ENCODE measurements at places on chromosomes 6 and 20.

DNA sequence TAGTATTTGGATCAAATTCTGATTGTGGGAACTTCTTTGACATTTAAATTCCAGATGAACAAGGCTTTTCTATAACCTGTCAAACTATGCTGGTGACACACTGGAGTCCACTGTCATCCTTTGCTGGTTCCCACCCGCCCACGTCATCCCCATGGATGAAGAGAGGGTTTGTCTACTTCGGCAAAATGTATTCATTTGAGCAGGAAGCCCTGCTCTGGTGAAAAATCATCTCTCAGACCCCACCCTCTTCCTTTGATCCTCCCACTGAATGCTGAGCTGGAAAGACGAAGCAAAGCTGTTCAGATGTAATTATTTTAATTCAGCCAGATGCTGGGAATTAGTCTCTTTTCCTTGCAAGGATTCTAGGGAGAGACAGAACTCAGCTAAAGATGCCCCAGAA is 50.5 kb downstream of the CPNE5 start:
- no peak for DNase-seq

GRCh38 chr20:17987988-17988387 is 19.2 kb downstream of the MGME1 start:
- no peak for DNase-seq

DNA sequence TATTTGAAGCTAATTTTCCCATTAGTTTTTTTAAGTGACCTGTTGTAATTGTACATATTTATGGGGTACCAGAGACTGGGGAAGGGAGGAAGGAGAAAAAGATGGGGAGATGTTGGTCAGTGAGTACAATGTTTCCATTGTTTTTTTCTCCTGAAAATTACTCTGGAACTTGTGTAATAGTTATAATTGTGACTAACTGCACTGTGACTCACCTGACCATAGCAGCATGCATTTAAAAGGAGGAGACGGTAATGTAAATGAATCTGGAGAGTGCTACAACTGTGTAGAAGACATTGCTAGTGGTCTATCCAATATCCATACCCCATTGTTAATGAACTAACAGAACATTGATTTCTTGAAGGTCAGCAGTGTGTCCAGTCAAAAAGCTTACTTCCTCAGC is 133.4 kb downstream of the RFPL4B start:
- DNase-seq: no peak

DNA sequence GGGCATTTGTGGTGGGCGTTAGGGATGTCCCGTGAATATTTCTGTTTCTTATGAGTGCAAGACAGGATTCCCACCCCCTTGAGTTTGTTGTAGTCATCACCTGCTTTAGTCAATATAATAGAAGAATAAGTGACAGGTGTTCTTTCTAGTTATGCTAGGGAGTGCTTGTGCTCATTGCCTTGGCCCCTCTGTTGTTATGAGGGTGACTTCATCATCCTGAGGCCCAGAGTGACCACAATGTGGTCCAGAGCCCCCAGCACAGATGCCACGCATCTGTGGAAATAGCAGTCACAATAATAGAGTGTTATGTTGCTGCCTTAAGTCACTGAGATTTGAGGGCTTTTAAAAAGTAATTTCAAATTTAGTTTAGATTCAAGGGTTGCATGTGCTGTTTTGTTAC is 42.4 kb downstream of the GGTLC1 start:
- no peak for DNase-seq

GRCh38 chr6:90219209-90219985 is 77.2 kb downstream of the BACH2 start:
- no peak for DNase-seq

- DNase-seq: no peak
Observed at GRCh38 chr20:57879779-57880570, 170.2 kb upstream of the PMEPA1 start.

DNA sequence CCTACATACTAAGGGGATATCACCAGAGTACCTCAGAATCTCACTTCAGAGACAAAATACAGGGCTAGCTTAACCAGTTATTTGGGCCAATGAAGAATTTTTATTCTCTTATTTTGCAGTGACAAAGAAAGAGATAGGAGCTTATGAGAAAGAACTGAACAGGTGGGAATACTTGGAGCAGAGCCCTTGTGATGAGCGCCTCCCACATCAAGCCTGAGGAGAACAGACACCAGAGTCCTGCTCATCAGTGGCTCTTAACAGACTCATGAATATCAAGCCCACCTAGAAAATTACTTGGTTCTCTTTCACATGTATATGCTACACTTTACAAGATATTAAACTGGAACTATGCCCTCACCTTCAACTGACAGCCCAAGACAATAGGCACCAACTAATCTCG is 99.0 kb downstream of the FAXC start:
- no peak for DNase-seq

GRCh38 chr6:136464148-136464547 is 86.1 kb downstream of the MAP7 start:
- no peak for DNase-seq

DNA sequence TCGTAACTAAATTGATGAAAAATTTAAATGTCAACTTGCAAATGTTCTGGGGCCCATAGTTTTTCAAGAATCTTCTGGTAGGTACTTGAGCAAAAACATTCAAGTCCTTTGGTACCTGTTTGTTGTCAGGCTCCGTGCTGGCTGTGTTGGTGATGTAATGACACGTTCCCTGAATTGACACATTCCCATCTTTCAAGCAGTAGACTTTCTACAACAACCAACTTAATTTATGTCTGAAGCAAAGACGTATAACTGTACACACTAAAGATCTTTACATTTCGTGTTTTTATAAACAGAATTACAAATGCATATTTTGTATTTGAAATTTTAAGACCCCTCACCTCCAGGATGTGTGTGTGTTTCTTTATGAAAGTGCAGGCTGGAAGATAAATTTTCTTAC is 49.5 kb downstream of the NCOA3 start:
- no peak for DNase-seq

GRCh38 chr20:44195605-44196004 is 8.6 kb upstream of the JPH2 start:
- no peak for DNase-seq

DNA sequence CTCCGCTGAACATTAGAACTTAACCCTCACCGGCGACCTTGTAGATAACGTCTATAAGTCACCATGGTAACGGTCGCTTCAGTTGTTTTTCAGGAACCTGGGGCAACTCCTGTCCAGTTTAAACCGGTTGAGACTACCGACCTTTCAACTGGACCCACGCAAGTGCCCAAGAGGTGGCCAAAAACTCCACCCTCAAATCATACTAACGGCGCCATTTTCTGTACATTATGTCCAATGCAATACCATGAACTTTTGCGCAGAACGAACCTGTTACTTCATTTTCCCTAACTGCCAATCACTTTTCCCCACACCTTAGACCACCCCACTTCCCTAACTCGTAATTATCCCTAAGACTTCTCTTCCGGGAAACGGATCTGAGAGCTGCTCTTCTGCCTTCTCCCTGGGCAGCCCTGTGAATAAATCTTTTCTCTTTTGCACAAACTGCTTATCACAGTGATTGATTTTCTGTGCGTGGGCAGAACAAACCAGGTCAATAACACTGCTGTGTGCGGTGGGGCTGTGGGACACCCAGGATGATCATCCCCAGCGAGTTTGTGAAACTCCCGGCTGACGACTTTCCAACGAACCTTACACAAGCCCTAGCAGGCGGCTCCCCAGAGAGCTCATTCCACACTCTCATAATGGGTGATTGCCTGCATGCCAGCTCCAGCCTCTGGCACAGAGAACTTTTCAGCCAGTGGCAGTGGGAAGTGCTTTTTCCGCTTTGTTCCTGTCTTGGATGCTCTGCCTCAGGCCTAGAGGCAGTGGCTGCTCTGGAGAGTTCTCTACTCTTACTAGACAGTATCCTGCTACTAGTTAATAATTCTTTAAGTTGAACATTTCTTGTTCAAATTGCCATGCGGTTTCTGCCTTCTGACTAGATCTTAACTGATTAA is 28.6 kb downstream of the GPX5 start:
- peak; percentile 28 for DNase-seq

DNA sequence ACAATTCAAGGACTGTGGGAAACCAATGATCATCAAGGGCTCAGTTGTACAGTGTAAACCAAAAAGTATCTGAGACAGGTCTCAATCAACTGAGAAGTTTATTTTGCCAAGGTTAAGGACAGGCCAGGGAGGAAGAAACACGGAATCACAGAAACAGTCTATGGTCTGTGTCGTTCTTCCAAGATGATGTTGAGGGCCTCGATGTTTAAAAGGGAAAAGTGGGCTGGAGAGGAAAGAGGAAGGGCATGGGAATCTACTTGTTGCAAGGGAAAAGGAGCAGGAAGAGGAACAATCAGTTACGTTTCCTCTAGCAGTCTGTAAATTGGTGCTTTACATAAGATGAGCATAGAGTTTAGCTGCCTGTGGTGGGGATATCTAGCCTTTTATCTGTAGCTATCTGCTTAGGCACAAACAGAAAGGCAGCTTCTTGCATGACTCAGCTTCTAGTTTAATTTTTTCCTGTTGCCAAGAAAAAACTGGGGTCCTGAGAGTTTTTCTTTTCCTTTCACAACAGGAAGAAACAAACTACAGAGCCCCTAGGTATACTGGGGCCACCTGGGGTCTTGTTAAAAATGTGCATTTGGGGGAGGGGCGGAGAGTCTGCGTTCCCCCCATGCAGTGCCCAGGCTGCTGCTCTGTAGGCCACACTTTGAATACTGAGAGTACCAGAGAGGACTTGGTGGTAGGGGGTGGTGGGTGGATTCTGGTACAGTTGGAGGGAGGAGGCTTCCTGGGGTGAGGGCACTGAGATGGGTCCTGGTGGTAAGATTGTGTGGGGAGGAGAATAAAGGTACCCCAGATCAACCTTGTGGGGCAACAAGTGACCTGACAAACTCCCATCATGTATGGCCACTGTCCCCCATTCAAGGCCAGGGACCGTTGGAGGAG is 35.3 kb upstream of the EZR start:
- DNase-seq: no peak

GRCh38 chr6:129186988-129187387 is 304.1 kb downstream of the LAMA2 start:
- DNase-seq: no peak

DNA sequence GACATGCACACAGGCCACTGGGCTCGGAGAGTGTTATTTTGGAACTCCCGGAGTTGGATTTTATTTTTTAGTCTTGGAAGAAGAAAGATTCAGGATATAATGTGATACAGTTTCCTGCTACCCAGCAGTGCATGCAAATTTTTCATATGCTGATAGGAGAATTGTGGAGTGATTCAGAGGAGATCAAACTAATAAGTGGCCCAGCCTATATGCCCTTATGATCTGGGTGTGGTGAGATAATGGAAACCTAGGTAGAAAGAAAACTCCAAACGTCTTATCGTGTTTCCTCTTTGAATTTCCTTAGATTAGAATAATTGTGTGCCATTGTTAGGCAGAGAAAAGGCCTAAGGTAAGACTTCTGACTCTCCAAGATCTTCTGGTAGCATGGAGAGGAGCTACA is 401.2 kb upstream of the BTBD3 start:
- DNase-seq: no peak

- peak; percentile 30 for DNase-seq
Observed at GRCh38 chr6:139881236-139881635, 506.8 kb upstream of the CITED2 start.

- DNase-seq: no peak
Observed at GRCh38 chr20:19288061-19288460, 75.6 kb downstream of the SLC24A3 start.

- no peak for DNase-seq
Observed at GRCh38 chr20:44961011-44961869, 1.0 kb upstream of the TOMM34 start.

- no peak for DNase-seq
Observed at GRCh38 chr6:135622081-135622480, 124.5 kb upstream of the AHI1 start.

DNA sequence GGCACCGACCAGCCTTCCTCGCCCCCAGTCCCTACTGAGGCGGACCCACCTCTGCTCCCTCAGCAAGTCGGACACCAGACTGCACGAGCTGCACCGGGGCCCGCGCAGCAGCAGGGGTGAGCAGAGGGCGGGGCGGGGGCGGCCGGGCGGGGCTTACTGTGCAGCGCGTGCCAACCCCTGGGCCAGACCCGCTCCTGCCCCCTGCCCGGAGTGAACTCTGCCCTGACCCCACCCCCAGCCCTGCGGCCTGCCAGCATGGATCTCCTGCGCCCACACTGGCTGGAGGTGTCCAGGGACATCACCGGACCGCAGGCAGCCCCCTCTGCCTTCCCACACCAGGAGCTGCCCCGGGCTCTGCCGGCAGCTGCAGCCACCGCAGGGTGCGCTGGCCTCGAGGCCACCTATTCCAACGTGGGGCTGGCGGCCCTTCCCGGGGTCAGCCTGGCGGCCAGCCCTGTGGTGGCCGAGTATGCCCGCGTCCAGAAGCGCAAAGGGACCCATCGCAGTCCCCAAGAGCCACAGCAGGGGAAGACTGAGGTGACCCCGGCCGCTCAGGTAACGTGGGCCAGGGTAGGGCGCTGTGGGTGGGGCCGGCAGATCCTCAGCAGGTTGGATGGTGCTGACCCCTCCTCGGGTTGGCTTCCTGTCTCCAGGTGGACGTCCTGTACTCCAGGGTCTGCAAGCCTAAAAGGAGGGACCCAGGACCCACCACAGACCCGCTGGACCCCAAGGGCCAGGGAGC is 1.5 kb upstream of the SLC2A4RG start:
- DNase-seq: no peak

DNA sequence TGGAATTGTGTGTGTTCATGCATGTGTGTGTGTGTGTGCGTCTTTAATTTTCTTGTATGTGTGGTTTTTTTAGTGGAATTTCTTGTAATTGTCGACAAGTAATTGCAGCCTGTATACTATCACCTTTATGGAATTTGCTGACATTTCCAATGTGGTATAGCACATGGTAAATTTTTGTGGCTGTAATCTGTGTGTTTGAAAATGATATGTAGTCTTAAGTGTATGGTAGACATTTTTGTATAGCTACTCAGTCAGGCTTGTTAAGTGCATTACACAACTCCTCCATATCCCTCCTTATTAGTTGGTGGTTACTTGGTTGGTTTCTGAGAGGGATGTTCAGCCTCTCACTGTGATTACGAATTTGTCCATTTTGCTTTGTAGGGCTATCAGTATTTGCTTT is 384.5 kb upstream of the HSF2 start:
- no peak for DNase-seq

DNA sequence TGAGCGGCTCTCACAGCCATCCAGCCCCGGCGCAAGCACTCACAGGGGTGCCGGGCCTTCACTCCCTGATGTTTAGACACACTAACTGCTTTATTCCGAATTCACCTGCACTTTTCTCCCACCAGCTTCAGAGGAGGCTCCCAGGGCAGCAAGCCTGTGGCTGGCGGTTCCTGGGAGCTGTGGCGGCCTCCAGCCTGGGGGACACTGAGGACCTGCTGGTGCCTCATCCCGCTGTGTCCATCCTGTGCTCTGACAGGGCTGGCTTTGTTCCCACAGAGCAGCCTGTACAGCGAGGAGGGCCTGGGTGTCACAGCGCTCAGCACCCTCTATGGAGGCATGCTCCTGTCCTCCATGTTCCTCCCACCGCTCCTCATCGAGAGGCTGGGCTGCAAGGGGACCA is 3.1 kb downstream of the UNC93A start:
- no peak for DNase-seq

DNA sequence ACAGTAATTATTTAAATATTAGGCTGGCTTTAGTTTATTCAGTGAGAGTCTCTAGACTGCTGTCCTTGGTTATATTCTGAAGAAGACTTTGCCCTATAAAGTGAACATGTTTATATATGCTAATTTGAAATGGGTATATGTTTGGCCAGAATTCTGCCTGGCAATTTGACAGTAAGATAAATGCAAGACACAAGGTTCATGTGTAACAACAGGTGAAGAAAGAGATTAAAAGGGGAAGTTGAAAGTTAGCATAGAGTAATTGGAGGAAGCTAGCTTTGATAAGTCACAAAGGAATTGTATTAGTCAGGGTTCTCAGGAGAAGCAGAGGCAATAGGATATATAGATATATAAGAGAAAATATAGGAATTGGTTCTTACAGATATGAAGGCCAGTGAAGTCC is 191.4 kb downstream of the CENPW start:
- DNase-seq: no peak
